ENCODE measurements at places on chromosomes 4 and X. TPM values are rescaled to one million over a fixed set of nuclear protein-coding genes. Genes with fewer than 3 reads are reported as not detected.

The CFP gene
- total RNA-seq = 0.32 TPM

The MFAP3L gene
- total RNA-seq = 0.86 TPM

The DDX53 gene
- total RNA-seq = under 0.01 TPM

The MAGED4B gene
- 18.6 TPM for total RNA-seq

The XAGE3 gene
- not detected for total RNA-seq

The TKTL1 gene
- total RNA-seq = not detected

The SOD3 gene
- total RNA-seq = 14.2 TPM
